Natural killer cell (primary cell): ENCODE measurements at places on chromosomes 5 and 9. TPM values are rescaled to one million over a fixed set of nuclear protein-coding genes. Genes with fewer than 3 reads are reported as not detected.

The PCDHB14 gene
- not detected for total RNA-seq

The ANKRD34B gene
- total RNA-seq = not detected

The CHMP5 gene
- total RNA-seq = 24.5 TPM

The MARCHF3 gene
- 11.2 TPM for total RNA-seq

The LHX6 gene
- not detected for total RNA-seq

The GABRA1 gene
- not detected for total RNA-seq

The DMRT2 gene
- not detected for total RNA-seq
